ENCODE measurements at places on chromosomes 6 and 20. TPM values are rescaled to one million over a fixed set of nuclear protein-coding genes. Genes with fewer than 3 reads are reported as not detected.

Gene TMEM14B
- 55.5 TPM for total RNA-seq

DNA sequence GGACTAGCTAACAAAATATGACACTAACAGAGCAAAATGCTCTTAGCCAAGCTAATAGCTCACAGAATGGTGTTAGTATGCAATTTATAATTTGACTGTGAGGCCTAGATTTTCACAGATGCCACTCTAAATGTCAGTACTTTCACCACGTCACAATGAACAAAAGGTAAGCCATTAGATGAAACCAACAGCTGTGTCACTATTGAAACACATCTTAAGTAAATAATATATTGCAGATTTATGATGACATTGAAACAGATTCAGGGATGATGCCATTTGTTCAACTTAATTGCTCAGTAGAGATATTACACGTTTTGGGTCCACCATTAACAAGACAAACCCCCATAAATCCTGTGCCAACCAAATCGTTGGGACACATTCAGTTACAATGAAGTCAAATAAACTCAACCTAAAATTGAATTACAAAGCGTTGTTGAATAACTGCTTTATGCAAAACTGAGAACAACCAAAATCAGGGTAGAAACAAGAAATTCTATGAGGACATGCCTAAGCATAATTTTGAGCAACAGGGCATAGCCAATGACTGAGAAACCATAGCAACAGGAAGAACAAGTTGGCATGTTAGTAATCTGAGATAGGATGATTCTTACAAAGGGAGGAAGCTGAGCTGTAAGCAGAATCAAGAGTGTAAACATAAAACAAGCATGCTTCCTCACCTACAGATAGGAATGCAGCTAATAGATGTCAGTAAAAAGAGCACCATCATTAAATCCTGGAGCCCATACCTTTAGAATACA is 85.6 kb upstream of the KHDRBS2 start:
- DNase-seq, result no peak

Gene TBC1D7
- 13.7 TPM for total RNA-seq

Gene PSMF1
- 34.5 TPM for total RNA-seq

- peak; percentile 77 for DNase-seq
Observed at GRCh38 chr20:23362392-23363256, 642 bp downstream of the GZF1 start.

DNA sequence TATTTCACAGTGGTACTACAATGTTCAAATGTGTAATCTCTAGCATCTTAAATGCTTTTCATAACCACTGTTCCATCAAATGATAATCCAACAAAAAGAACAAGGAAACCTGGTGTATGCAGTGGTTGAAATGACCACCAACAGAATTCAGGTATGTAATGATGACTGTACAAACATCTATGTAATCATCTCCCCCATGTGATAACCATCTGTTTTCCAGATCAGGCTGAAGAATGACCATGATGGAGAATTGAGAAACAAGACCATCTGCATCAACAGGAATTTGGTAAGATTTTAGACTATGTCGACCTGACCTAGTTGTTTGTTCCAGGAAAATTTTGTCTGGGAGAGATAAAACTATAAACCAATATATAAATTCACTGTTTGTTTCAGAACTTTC is 81.3 kb upstream of the ASCC3 start:
- no peak for DNase-seq

Gene ZC2HC1B
- not detected for total RNA-seq

DNA sequence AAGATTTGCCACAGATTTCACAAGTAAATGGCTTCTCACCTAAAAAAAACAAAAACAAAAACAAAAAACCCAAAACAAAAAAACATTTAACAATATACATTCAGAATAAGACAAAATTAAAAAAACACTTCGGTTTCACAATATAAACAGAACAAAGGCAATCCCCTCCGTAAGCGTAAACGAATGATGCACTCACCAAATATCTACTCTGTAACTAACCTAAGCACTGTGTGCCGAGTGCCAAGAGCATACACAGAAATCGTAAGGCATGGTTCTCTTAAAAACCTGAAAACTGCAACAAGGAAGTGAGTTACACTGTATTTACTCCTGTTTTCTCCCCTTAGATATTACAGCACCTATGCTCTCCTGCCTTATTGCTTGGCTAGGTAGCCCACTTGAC is 12.1 kb upstream of the MICAL1 start:
- DNase-seq, result no peak

Gene PDE10A
- 8.0 TPM for total RNA-seq

Data from dermis microvascular lymphatic vessel endothelial cell (primary cell).